ENCODE measurements at places on chromosomes 5 and 9.

DNA sequence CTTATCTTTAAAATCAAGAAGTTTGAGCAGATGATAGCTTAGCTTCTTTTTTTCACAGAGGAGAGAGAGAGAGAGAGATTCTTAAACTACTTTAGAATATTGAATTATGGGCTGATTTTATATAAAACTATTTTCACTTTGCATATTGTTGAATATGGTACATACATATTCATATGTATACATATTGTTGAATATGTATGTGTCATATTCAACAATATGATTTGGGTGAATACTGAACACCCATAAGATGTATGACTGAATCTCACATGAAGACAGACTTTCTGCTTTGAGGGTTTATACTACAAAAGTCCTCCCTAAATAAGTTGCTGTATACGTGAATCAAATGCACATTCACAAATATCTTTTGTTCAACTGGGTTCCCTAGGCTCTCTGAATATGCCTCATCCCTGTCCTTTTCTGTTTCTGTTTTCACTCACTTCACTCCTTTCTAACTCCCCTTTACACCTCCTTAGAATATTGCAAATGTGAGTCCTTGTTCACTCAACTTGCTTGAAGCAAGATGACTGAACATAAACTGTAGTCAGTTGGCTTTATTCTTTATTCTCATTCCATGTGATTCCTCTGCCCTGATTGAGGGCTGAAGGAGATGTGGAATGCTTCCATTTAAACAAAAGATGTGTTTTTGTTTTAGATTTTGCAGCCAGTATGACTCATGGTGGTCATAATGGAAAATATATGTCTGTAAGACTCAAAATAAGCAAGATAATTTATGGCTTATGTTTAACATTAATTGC lies 225.4 kb upstream of the DAB2 start:
- no peak for DNase-seq

DNA sequence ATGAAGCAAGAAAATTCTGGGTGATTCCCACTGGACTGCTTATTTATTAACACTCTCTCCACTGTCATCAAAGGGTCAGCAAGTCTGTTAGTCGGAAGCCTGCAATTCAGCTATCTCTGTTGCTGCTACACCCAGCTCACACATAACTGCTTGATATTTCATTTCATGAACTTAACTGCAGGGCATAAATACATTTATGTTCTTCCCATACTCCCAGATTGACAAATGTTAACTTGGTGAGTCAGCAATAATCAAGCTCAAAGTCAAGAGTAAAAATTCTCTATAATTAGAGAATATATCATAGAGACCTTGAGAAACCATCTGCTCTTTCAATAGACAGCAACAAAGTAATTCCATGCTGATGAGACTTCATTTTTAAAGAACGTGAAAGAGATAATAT lies 198.8 kb downstream of the ADAMTS12 start:
- no peak for DNase-seq

GRCh38 chr5:43411495-43411894 lies 696 bp downstream of the CCL28 start:
- DNase-seq: no peak

DNA sequence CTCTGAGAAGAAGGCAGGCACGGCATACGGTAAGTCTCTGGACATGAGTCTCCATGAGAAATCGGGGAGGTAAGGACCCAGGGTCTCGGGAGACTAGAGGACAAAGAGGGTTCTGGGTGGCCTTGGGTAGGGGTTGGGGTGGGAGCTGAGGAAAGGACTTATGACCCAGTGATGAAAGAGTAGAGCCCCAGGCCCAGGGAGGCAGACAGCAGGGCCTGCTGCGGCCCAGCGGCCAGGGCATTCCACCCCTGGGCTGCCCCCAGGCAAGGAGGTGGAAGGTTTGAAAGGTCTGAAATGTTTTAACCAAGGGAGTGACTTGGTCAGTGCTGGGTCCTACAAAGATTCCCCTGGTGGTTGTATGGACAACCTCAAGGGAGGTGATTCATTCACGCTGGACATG lies 89.1 kb downstream of the CRB2 start:
- no peak for DNase-seq

DNA sequence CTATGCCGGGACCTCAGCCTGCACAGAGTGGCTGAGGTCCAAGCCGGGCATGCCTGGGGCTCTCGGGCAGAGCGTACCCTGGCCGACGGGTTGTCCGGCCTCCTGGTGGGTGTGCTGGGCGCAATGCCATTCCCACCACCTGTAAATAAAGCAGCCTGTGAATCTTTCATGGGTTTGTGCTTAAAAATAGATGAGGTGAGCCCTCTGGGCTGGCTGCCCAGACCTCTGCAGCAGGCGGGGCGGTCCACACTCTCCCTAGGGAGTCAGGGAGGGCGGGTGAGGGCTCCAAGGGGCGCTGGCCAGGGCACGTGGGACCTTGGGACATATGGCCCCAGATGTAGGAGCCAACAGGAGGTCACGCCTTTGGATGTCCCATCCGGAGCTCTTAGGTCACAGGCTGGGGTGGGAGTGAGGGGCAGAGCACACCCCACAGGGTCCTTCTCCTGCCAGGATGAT lies 3.6 kb upstream of the AGPAT2 start:
- no peak for DNase-seq

DNA sequence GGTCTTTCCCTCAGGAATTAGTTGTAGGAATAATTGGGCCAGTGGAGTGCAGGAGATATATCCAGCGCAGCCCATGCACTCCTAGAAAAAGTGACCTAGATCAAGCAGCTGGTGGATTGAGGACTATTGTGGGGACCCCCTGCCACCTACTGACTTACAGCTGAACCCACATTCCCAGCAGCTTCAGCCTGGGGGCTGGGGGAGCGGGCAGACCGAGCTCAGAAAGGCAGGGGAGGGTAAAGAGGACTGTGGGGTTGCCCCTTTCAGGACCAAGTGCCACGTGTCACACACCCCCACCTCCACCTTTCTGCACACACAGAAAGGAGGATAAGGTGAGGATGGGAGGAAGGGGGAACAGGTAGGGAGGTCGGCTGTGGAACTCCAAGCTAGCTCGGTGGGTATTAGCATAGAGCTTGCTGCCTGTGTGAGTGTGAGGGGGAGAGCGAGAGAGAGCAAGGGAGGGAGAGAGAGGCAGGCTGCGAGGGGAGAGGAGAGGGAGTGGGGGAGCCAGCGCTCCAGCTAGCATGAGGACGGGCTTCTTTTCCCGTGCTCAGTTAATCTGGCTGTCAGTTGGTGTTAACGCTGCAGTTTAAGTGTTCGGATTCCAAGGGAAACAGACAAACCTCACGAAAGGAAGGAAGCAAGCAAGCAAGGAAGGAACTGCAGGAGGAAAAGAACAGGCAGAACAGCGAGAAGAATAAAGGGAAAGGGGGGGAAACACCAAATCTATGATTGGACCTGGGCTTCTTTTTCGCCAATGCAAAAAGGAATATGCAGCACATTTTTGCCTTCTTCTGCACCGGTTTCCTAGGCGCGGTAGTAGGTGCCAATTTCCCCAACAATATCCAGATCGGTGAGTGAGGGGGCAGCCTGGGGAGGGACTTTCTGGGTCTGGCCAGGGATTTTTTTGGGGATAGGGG lies at the start of gene GRIA1:
TSS of gene GRIA1 (plus strand) at position 553 of the 920 bp plus-strand sequence.
- no peak for DNase-seq

GRCh38 chr9:117088140-117088539 lies 326.7 kb downstream of the ASTN2 start:
- no peak for DNase-seq

DNA sequence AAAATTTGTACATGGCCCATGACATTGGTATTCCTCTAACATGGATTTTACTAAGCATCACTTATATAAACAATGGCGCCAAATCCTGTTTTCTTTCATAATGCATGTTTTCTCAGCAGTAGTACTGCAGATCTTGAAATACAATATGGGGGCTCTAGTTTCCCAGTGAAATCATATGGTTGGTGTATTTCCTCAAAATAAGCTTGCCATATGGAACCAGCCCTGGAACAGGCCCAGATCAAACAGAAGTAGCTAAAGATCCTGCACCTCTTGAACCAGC lies 163.9 kb downstream of the ZNF608 start:
- DNase-seq: no peak

DNA sequence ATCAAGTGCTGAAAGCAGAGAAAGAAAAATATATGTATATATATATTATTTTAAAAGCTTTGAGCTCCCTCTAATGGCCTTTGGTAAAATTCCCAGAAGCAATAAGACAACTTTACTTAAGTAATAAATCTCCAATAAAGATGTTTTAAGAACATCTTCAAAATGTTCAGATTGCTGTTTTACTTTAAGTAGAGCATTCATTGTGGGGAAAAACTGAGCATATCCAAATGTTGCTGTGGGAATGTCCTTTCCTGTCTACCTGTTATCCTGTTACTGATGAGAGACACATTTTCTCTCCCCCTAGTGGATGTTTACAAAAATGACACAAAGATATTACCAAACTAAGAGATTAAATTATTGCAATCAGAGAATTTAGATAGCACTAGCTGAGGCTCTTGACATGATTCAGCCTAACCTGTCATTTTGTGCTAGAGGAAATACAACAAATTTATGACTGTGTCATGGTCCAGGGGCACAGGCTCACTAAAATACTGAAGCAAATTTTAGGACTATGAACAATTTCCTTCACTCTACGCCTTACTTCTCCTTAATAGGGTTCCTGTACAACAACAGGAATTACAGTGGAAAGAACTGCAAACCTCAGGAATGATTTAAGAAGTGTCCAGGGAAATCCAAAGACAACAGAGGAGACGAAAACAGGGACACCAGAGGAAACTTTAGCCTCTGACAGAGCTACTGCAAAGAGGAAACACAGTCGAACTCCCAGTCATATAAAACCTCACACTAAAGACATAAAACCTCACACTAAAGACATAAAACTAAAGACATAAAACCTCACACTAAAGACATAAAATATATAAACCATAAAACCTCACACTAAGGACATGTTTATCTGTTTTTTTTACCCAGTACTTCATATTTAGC lies 24.3 kb upstream of the PRRC1 start:
- no peak for DNase-seq

DNA sequence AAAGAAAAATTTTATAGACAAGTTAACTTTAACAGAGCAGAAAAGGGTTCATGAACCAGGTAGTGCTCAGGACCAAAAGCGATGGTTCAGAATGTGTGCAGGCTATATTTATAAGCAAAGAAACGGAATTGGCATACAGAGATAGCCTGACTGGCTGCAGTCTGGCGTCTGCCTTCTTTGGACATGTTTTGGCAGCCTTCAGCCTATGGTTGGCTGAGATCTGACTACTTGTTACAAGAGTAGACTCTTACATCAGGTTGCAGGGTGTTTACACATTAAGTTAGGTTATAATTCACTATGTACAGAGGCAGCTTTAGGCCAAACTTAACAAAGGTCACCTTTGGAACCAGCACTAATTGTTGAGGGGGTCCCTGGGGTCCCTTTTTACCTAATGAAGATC lies 7.0 kb downstream of the NOP16 start:
- no peak for DNase-seq

DNA sequence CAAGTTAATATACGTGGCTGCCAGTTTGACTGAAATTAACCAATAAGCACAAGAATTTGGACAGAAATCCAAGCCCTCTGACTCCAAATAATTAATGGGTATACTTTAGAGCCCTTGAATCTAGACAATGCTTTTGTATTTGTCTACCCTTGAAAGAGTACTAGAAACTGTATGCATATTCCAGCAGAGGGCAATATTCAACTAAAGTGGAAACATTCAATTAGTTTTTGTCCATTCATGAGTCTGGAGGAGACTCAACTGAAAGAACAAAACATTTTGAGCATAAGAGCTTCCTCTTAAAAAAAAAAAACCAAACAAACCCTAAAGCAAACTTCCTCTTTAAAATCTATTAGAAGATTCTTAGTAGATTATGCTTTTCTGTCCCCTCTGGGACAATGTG lies 157.8 kb downstream of the ARHGEF28 start:
- no peak for DNase-seq

DNA sequence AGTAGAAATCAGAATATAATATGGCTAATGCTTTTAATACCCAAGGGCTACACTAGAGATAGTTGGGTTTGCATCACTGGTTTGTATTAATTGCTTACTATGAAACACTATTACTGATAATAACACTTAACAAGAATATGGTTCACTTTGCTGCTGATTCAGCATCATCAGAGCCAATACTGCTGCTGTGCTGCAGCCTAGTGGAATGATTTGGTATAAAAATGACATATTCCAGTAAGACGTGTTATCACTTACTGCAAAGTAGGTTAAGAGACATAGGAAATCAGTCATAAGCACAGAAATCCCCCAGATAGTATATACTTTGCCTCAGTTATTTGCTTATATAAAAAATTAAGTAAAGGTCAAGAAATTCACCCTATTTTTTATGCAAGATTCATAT lies 2.8 kb downstream of the CDH10 start:
- no peak for DNase-seq

DNA sequence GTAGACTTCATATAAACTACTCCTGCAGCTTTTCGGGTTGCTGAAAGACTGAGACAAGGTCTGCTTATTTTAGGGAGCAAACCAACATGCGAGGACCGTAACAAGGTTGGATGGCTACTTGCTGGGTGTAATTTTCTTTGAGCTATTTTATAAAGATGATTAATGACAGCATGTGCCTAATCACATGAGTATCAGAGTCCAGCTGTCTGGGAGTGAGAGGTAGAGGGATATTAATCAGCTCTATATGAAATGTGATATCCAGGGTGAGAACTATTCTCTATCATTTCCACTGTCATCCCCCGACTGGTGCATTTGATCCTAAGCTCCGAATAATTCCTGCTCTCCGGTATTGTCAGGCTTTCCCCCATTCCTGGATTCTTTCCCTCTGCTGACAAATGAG lies 193.8 kb upstream of the HMHB1 start:
- no peak for DNase-seq

DNA sequence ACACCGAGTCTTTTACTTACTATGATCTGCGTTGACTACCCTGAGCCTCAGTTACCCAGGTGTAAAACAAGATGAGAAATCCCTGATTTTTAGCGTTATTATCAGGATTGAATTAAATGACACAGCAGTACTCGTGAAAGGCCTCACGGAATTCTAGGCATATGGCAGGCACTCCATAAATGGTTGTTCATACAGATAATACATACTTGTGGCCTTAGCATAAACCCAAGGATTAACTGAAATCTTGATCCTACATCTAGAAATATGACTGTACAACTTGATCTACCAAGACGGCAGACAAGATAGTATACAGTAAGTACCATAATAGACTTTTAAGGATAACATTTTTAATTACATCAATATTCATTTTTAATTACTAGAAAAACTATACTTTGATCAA lies 409.8 kb downstream of the BNC2 start:
- no peak for DNase-seq

GRCh38 chr9:134198791-134199190 lies 34.4 kb upstream of the RNU6ATAC start:
- DNase-seq: no peak

DNA sequence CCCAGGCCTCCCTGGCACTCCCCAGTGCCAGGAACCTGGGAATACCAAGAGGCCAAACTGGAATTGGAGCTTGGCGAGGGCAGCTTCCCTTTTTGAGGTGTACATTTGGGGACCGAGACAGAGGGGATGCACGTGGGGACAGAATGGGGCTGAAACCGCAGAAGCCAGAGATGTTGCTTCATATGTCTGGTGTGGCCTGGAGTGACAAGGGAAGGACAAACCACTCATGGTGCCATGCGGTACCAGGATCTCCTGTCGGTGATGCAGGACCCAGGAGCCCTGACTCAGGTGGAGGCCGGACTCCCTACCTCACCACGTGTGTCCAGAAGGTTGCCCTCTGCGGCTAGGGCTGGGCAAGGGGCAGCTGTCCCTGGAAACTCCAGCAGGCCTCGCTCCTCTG lies 4.0 kb upstream of the CSF2 start:
- DNase-seq: no peak

GRCh38 chr9:83043597-83043996 lies 19.3 kb downstream of the RASEF start:
- no peak for DNase-seq

All from stimulated activated effector memory CD8-positive, alpha-beta T cell treated with anti-CD3 and anti-CD28 coated beads, Interleukin-12 subunit alpha, Interleukin-12 subunit beta, amount 100 ng/mL, for 72 hours (primary cell).